RKO (cell line): ENCODE measurements at places on chromosomes 7 and 10.
A peak's percentile ranks its signal among the peaks of the same experiment; 100 is the strongest.

- DNase-seq, result no peak
Observed at GRCh38 chr7:17412883-17413282, 114.4 kb downstream of the AHR start.

GRCh38 chr7:120833546-120833945 lies 24.4 kb downstream of the TSPAN12 start:
- DNase-seq, result no peak

- no peak for DNase-seq
Observed at GRCh38 chr10:33026422-33026821, 68.4 kb upstream of the ITGB1 start.

DNA sequence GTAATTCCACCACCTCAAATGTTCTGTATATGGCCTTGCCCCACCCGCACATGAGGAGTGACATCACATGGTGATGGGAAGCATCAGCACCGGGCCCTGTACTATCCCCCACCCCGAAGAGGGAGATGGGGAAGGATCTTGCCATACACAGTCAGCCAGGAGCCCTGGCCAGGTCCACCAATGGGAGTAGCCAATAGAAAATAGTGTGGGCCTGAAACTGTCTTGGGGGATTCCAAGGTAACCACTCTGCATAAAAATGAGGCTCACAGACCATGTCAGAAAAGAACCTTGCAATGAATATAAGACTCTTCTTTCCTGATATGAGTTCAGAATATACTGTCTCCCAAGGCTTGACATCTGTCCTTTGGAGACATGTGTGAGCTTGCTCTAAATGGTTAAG lies 51.1 kb downstream of the ADRB1 start:
- DNase-seq, result no peak

DNA sequence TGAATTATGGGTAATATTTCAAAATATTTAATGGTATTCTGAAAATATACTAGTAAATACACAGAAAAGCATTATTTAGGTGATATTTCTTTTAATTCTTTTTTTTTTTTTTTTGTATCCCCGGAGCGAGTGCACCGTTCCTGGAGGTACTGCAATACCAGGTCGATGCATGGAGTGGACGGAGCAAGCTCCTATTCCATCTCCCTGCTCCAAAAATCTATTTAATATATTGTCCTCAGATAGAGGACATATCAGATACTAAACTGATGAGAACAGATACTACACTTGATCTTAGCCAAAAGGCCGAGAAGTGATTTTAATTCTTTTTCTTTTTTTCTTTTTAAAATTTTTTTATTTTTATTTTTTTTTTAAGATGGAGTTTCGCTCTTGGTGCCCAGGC lies 10.8 kb downstream of the BTRC start:
- DNase-seq, result no peak

GRCh38 chr10:49281461-49281860 lies 17.5 kb upstream of the C10orf71 start:
- DNase-seq, result no peak

DNA sequence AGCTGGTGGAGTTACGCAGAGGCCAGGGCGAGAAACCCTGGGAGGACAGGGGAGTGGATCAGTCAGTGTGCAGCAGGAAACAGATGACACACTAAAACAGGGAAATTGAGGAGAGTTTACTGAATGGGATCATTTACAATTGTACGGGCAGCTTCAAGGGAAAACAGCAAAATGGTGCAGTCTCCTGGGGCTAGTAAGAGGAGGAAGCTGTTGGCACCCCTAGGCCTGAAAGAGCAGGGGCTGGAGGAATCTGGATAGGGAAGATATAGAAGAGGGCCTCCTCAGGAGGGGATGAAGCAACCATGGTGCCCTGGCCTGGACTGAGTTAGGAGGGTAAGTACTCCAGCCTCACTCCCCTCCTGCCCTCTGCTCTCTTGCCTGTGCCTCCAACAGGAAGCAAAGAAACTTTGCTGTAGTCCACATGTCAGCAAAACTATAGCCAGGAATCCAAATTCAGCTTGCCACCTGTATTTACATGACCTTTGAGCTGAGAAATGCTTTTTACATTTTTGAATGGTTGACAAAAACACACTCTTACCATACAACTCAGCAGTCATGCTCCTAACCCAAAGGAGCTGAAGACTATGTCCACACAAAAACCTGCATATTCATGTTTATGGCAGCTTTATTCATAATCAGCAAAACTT lies 52.3 kb upstream of the OPN4 start:
- no peak for DNase-seq

DNA sequence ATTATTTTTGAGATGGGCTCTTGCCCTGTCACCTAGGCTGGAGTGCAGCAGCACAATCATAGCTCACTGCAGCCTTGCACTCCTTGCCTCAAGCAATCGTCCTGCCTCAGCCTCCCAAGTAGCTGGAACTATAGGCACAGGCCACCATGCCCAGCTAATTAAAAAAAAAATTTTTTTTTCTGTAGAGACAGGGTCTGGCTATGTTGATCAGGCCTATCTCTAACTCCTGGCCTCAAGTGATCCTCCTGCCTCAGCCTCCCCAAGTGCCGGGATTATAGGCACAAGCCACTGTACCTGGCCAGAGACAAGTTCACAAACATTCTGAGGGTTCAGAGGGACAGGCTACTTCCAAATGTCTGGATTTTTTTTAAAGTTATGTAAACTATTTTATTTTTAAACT lies 32.1 kb upstream of the PURB start:
- DNase-seq, result no peak

DNA sequence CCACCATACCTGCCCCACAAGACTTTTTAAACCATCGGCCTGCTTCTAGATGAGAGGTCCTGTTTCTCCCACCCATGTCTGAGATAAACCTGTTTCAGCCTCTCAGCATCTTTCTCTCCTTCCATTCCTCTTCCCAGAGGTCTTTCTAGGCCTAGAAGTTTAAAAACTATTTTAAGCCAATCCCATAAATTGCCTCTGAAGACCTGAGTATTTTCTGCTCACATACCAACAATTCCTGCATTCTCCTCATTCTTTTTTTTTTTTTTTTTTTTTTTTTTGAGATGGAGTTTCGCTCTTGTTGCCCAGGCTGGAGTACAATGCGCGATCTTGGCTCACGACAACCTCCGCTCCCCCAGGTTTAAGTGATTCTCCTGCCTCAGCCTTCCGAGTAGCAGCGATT lies 262.9 kb upstream of the AUTS2 start:
- no peak for DNase-seq

GRCh38 chr10:13844651-13845050 lies 257.9 kb downstream of the PRPF18 start:
- DNase-seq, result no peak

GRCh38 chr7:128032605-128033235 lies 1.5 kb upstream of the LRRC4 start:
- DNase-seq, result no peak

DNA sequence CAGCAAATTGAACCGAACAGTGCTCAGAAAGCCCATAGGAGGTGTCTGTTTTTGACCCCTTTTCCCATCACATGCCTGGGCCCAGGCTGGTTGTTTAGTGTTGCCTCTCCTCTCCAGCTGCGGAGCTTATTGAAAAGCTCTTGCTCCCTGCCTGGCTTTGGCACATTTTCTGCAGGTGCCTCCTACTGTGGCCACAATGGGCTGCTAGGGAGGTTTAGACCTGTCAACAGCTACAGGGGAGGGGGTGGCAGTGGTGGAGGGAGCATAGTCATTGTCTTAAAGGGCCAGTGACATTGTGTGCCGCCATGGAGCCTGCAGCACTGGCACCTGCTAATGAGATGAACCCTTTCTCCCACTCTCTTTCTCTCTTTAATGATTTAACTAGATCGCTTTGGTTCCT lies 13.2 kb upstream of the ENO4 start:
- DNase-seq, result no peak

GRCh38 chr10:32139223-32140073 lies 83.2 kb upstream of the KIF5B start:
- DNase-seq, result peak; percentile 97

DNA sequence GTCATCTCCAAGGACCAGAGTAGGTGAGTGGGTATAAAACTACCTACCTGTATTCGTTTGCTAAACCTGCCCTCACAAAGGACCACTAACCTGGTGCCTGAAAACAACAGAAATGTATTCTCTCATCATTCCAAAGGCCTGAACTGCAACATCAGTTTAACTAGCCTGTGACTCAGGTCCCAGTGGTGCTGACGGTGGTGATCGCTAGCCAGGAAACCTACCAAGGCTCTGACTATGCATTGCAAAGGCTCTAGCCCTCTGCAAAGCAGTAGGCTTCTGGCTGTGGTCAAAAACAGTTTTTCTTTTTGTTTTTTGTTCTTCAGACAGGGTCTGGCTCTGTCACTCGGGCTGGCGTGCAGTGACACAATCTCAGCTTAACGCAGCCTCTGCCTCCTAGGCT lies 107.5 kb downstream of the NPTX2 start:
- no peak for DNase-seq

- no peak for DNase-seq
Observed at GRCh38 chr7:924541-925231, 29.8 kb downstream of the ADAP1 start.
